ENCODE measurements at places on chromosomes 1 and 21.
A peak's percentile ranks its signal among the peaks of the same experiment; 100 is the strongest.

DNA sequence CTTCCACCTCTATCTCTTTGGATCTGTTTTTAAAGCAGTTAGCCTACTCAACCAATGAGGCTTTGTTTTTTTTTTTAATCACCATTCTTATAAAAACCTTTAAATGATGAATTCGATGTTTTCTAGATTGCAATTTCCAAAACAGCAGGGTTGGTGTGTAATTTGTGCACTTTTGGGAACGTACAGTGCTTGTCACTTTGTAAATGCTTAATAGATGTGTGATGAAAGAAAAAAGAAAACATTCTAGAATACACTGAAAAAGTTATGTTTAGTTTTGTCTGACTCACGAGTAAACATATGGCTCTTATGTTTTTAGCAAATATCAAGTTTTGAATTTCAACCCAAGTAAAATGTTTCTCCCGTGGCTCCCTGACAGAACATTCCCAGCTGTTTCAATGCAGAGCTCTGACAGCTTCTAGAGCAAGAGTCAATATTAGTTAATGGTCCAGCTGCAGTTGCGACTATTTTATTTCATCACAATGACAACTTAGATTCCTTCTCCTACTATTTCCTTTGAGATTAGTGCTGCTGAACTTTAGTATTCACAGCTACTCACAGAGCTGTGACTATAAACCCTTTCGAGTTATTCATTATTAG is 362.5 kb upstream of the ADAMTS5 start:
- DNase-seq, result no peak

DNA sequence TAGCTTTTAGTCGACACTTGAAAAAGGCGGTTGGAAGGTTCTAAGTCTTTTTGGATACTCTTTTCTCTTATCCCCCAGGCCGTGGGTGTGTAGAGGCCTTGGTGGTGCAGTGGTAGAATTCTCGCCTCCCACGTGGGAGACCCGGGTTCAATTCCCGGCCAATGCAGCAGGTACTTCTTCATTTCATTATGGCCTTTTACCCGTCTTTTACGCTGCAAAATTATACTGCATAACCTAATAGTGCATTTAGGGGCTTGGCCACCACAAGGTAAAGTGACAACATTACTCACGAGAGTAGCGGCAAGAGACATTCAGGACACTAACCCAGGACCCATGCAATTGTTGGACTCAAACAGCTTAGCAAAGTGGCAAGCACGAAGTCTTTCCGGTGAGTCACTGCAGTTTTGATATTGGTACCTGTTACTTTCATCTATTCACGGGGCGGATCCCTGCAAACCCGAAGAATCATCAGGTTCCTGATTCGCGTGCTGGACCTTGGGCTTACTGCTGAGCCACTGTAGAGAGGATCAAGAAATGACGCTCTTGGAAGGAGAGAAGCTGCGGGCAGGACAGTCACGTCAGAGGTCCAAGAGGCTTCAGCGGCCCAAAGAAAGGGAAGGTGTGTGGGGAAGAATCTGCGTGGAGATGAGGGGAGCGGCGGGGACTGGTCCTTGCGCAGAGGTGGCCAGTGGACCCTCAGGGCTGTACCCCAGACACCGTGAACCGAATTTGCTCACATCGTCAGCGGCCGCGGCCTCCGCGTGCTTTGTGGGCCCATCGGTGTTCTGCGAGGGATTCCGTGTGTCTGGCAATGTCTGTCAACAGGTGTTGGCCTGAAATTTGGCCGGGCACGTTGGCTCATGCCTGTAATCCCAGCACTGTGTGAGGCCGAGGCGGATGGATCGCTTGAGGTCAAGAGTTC is 12.9 kb upstream of the RNU1-4 start:
- DNase-seq, result peak; percentile 20

- DNase-seq, result no peak
These were observed 44.8 kb downstream of the TMCC2 start for GRCh38 chr1:205272536-205272935.

GRCh38 chr1:212238552-212238951 is 46.7 kb upstream of the PPP2R5A start:
- DNase-seq, result no peak

GRCh38 chr1:204455063-204455830 is 39.4 kb downstream of the PIK3C2B start:
- no peak for DNase-seq

- DNase-seq, result no peak
These were observed 2.7 kb downstream of the ZBED6 start for GRCh38 chr1:203797948-203798655.

DNA sequence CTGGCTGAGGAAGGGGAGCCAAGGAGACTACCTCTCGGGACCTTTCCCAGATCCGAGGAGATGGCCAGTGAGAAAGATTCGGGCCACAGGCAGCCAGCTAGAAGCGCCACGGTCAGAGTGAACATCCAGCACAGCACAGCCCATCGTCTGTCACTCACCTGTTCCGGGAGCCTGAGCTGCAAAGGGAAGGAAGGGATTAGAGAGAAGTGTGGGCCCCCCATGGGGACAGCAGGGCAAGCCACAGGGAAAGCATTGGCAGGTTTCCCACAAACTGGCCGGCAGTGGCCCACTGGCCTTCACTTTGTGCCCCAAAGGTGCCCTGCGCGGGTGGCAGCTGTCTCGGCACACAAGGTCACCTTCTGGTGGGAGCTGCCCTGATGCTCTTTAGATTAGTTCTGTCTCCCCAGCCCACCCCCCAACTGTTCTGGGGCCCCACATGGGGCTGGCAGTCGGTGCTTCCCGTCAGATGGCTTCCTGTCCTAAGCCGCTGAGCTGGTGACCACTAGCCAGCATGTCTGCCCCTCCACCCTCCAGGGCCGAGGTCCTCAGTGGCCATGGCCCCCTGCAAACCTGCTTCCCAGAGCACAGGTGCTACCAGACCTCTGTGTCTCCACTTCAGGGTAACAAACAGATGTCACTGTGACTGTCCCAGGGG is 56.7 kb downstream of the LACTBL1 start:
- DNase-seq, result no peak

GRCh38 chr1:155001425-155001674 is 1.3 kb upstream of the ZBTB7B start:
- no peak for DNase-seq

GRCh38 chr1:19661721-19662228 is 2.9 kb upstream of the HTR6 start:
- no peak for DNase-seq

DNA sequence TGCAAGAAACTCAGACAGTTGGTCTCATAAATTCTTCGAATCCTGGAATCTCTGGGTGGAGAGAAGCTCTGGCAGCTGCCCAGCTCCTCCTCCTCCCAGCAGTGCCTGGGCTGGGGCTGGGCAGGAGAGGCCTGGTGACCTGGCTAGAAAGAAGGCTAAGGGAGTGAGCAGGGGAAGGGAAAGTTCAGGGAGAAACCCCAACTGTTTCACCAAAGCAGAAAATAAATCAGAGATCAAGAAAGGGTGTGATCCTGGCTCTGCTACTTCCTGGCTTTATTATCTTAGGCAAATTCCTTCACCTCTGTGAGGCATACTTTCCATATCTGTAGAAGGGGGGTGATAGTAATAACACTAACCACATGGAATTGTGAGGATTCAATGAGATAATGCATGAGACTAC is 8.8 kb upstream of the COL16A1 start:
- no peak for DNase-seq

GRCh38 chr1:100440075-100440809 is 87.9 kb downstream of the CDC14A start:
- DNase-seq, result no peak

DNA sequence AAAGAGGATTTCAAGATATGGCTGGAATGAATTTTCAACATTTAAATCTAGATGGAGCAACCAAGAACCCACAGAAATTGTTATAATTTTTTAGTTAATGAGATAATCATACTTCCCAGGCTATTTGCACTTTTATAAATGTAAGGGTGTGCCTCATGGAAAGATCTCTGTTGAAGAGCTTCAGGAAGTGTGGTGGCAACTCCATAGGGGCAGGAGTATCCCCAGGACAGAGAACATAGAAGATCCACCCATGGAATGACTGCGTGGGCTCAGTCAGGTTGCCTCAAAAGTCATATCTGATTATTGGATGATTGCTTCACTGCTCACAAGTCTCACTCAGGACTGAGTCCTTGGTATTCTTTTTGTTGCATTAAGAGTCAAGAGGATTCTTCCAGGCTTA is 167.4 kb upstream of the KIAA0040 start:
- no peak for DNase-seq

GRCh38 chr1:162028726-162029125 is 5.1 kb upstream of the OLFML2B start:
- peak; percentile 21 for DNase-seq

DNA sequence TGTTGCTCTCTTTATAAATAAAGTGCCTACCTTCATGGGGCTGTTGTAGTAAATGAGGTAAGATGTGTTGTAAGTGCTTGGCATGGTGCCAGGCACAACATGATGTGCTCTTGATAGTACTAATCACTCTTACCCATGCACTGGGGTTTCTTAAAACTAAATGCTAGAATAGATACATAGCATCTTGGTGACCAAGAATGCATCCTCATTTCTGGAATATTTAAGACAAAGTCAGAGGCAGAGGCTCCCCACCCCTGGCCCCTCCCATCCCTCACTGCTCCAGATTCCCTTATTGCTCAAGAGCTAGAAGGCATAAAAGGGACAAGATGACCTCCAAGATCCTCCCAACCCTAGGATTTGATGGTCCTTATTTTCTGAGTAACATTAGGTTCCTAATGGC is 61.3 kb downstream of the GLUL start:
- DNase-seq, result no peak

DNA sequence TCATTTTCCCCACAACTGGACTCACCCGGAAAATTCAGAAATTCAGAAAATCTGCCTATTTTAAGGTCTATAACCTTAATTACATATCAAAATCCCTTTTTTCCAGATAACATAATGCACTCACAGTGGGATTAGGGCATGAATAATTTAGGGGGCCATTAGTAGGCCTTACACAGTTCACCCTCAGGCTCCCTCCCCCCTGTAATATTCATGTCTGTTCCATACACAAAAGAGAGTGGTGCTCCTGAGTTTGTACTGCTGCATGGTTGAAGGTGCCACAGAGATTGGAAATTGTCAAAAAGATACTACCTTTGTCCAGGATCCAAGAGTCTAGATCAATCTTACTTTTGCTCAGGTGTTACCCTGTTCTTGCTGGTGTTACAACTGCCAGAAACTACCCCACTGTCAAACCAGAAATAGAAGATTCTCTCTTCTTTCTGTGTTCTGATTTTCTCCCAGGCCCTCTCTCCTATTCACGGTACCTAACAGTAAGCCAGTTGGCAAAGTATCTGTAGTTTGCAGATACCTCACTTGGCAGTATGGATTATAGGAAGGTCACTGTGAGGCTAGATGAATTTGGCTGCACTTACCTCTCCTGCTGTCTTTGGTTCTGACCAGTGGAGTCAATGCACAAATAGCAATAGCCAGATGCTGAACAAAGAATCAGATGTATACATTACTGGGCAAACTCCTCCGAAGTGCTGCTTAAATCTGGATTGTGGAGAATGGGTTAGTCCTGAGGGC is 53.2 kb downstream of the C1orf198 start:
- DNase-seq, result no peak

DNA sequence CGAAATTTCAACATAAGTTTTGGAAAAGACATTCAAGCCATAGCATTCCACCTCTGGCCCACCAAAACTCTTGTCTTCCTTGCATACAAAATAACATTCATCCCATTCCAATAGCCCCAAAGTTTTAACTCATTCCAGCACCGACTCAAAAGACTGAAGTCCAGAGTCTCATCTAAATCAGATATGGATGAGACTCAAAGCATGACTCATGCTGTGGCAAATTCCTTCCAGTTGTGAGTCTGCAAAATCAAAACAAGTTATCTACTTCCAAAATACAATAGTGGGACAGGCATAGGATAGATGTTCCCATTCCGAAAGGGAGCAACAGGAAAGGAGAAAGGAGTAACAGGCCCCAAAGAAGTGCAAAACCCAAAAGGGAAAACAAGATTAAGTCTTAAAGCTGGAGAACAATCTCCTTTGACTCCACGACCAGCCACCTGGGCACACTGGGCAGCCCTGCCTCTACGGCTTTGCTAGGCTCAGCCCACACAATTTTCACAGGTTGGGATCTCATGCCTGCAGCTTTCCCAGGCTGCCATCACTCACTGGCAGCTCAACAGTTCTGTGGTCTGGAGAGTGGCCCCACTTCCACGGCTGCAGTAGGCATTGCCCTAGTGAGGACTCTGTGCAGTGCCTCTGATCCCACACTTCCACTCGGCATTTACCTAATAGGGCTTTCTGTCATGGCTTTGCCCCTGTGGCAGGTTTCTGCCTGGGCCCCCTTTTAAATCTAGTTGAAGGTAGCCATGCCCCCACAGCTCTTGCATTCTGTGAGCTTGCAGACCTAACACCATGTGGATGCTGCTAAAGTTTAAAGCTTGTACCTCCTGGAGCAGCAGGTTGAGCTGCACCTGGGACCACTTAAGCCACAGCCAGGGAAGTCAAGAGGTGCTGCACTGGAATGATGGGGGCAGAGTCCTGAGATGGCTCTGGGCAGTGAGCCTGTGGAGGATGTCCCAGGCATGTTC is 51.0 kb downstream of the RUNX3 start:
- DNase-seq, result no peak

- DNase-seq, result no peak
These were observed 129.3 kb downstream of the CNIH3 start for GRCh38 chr1:224745394-224745793.

DNA sequence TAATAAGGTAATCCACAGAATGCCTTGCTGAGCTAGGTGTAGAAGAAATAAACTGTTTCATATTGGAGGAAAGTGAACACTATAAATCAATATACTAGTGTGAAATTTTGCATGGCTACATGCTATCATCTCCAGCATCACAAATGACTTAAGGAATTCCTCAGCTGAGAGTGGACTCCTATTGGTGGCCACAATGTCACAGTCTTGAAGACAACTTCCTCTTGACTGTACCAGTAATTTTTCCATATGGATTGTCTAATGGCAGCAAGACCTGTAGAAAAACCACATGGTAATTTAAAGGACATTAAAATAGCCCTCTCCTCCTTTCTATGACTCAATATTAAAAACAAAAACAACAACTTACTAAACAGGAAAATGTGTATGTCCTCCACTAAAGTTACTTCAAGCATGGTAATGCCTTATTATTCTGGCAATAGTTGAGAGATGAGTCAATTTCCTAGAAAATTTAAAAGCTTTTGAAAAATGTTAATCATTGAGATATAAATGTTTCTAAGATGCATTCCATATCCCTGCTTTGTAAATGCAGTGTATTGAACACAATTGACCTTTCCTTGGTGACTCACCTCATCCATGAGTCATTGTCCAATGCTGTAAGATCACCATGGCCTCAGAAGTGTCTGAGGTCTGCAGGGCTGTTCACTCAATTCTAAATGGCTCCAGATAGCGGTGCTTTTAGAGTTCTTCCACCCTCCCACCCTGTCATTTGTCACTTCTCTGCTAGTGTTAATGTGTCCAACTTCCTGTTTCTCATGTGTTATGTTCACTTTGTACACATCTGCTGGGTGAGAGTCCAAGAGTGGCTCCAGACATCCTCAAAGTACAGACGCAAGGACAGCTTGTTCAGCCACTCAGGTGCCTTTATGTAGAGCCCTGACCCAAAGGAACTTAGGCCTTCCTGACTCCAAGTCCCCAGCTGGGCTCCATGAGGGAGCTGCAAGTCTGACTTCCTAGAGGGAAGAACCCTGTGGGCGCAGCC is 32.8 kb upstream of the DNASE2B start:
- no peak for DNase-seq

- no peak for DNase-seq
These were observed 29.0 kb downstream of the NME7 start for GRCh38 chr1:169338617-169339016.

Data from germinal center (tissue), 1 donor.